T-helper 22 cell (primary cell): ENCODE measurements at places on chromosomes 7 and 10.

DNA sequence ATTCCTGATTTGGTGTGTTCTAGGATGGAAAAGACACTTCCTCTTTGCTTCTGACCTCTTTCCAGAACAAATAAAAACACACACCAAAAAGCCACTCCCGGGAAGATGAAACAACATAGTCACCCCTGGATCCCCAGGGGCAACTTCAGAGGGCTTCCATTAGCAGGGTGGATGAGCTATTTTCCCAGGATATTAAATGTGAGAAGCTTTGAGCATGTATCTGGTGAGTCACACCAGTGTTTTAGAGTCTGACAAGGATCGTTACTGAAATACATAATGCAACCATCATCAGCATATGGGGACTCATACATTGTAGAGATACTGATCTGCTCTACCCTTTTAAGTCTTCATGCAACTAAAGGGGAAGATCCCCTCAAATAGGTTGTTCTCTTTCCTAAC, 115.5 kb upstream of the ZNF438 start:
- no peak for DNase-seq

- DNase-seq = no peak
Measured at GRCh38 chr10:114925587-114926586, 12.1 kb upstream of the TRUB1 start.

- no peak for DNase-seq
Measured at GRCh38 chr7:102165136-102165535, 121.5 kb upstream of the SH2B2 start.

- no peak for DNase-seq
Measured at GRCh38 chr10:70201105-70201504, 30.8 kb upstream of the SAR1A start.

DNA sequence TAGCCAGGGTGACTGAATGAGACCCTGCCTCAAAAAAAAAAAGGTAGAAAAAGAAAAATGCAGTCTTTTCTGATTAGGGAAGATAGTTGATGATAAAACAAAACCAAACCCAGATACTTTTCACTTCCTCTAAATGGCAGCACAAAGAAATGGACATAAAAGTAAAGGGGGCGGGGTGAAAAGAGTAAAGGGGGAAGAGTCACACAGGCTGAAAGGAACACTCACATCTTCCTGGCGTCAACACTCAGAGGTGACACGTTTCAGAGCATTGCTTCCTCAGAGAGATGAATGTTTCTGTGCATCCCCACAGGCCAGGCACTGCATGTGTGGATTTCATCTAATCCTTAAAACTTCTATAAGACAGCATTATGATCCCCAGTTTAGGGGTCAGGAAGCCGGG, 81.2 kb downstream of the HIPK2 start:
- no peak for DNase-seq

DNA sequence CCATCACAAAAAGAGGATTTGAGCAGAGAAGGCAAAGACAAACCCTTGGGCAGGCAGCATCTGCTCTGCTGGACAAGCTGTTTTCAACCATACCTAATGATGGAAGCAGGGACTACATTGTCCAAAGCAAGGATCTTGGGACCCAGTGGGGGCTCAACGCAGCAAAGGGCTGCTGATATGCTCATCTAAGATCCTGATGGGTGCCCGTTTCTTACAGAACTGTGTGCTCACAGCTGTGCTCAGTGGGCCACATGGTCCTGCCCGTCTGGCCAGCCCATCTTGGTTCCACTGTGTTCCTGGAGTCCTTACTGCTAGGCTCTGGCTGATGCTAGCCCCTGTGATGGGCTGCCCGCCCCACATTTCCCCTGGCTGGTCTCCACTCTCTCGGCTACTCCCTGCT, 36.1 kb downstream of the GPRIN2 start:
- DNase-seq = no peak

GRCh38 chr10:101832325-101832771, 11.3 kb downstream of the KCNIP2 start:
- no peak for DNase-seq

GRCh38 chr7:134645478-134645877, 1.2 kb upstream of the BPGM start:
- DNase-seq = no peak

- DNase-seq = no peak
Measured at GRCh38 chr10:100659361-100660098, 85.9 kb upstream of the PAX2 start.
